Non-pigmented ciliary epithelial cell (primary cell): ENCODE measurements at places on chromosomes 2 and 18.

GRCh38 chr2:48587560-48587959 is 30.1 kb upstream of the GTF2A1L start:
- no peak for DNase-seq

- DNase-seq = no peak
Measured at GRCh38 chr18:56982766-56983165, 164.1 kb upstream of the BOD1L2 start.

- no peak for DNase-seq
Measured at GRCh38 chr2:232473467-232473890, 14.2 kb downstream of the ECEL1 start.

DNA sequence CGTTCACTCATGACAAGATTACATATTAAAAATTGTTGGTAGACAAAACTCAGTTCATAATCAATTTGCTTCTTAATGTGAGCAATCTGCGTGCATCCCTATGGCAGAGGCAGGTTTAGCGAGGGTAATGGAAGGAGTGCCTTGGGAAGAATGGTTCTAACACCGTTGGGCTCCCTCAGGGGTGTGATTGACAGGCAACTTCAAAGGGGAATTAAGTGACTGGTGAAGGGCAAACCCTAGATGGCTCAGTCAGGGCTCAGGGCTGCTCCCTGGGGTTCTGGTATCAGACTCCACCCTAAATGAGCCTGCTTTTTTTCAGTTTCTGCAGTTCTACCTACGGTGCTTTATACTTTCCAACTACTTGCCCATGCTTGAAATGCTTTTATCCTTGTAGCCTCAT is 419.5 kb upstream of the CELF4 start:
- no peak for DNase-seq

GRCh38 chr2:59029058-59029457 is 787.9 kb upstream of the FANCL start:
- DNase-seq = no peak
